Activated naive CD4-positive, alpha-beta T cell treated with anti-CD3 and anti-CD28 coated beads, Interleukin-2, amount 50 U/mL, for 72 hours (primary cell): ENCODE measurements at places on chromosomes 1 and 21. TPM values are rescaled to one million over a fixed set of nuclear protein-coding genes. Genes with fewer than 3 reads are reported as not detected.

GRCh38 chr1:229907884-229908638, 159.0 kb upstream of the GALNT2 start:
- DNase-seq: no peak

DNA sequence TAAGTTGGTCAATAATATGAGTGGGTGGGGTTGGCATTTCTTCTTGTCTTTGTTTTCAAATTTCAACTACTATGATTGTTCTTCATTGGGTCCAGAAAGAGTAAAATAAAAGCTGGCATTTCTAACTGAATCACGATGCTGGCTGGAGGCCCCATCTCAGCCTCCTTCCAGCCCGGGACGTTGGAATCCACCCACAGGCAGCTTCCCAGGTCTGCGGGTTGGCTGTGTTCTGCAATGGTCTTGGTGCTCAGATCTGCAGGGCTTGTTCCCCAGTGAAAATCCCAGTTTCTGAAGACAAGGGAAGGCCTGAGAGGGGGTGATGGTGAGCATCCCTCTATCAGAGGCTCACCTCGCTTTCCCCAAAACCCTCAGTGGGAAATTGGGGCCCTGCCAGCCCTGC, 54.7 kb upstream of the ARHGEF16 start:
- DNase-seq: no peak

DNA sequence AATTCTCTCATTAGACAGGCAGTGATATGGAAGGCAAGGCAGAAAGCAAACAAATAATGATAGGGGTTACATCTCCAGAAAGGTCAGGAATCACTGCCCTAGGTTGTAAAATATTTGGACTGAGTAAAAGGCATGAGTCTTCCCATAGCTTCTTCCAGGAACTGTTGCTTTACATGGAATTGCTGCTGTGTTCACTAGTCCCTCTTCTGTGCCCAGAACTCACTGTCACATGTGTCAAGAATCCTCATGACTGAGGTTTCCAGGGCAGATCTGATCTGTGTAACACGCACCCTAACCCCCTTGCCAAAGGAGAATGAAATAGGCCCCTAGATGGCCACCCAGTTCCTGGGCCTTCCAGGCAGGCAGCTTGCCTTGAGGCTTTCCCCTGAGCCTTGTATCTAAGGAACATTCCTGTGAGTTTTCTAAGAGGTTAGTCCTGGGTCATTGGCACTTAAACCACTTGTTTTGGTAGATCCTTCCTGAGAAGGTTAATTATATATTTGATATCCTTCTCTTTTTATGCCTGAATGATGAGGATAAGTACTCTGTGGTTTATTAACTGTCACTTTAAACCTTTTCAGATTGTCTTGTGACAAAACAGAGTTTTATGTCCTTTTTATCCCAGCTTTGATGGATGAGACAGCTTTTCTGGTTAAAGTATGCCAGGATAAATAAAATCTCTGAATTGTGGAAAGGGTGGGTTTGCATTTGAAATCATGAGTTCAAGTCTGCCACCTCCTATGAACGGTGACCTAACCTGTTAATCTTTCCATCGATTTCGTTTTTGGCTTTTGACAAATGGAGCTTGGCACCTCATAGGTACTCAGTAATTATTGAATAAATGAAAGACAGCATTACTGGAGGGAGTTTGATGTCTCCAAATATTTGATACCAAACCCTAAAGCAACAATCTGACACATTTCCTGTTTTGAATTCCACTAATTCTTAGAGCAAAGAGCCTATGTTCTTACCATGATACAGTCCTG, 163.3 kb downstream of the DHRS3 start:
- no peak for DNase-seq

- no peak for DNase-seq
Measured at GRCh38 chr1:228022571-228023293, 15.9 kb downstream of the WNT3A start.

GRCh38 chr1:247441606-247442005, 16.3 kb downstream of the OR2B11 start:
- no peak for DNase-seq

- DNase-seq: no peak
Measured at GRCh38 chr1:78370779-78371482, 119.8 kb upstream of the PTGFR start.

GRCh38 chr1:204493984-204494280, 673 bp downstream of the PIK3C2B start:
- DNase-seq: peak; percentile 71

- no peak for DNase-seq
Measured at GRCh38 chr1:225541383-225541782, 111.5 kb downstream of the ENAH start.

- no peak for DNase-seq
Measured at GRCh38 chr21:45579383-45580180, 37.3 kb upstream of the SLC19A1 start.

DNA sequence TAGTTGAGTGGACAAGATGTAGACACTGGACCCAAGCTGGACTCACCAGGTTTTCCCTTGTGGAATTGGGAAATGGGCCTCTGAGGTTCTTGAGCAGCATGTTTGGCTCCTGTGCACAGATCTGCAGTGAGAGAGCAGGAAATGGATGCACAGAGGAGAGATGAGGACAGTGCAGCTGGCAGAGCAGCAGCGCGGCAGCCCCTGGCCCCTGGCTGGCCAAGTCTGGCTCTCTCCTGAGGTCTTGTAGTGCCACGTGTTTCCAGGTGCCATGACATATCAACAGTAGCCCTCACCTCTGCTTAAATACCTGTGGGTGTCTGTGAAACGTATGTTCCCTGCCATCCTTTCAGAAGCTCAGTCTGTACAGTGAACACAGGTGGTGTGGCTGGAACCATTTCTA, 19.2 kb upstream of the BCL10 start:
- no peak for DNase-seq

DNA sequence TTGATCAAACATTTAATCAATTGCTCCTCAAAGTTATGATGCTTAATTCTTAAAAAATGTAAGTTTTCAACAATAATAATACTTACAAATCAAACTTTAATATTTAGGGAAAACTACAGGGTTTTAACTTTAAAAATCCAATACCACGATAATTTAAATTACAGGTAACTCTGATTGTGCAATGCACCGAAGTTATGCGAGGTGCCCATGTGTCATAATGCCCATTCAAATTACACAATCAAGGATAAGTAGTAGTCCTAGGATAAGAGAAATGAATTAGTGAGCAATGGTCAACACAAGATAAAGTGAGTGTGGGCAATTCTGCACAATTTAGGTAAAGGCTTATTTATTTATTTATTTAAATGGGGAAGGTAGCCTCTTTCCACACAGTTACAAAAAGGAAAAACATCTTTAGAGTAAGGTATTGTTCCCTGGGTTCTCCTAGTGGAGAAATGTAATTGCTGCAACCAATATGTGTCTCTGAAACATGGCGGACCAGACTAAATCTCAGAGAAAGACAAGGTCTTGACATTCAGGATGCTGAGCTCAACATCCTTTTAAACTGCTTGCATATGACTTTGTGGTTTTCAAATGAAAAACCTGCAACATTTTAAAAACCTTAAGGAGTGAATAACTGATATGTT, 164.2 kb downstream of the TTLL7 start:
- no peak for DNase-seq

- DNase-seq: no peak
Measured at GRCh38 chr1:234737967-234738314, 128.0 kb upstream of the IRF2BP2 start.

GRCh38 chr1:16243215-16243610, 6.2 kb upstream of the CPLANE2 start:
- no peak for DNase-seq

DNA sequence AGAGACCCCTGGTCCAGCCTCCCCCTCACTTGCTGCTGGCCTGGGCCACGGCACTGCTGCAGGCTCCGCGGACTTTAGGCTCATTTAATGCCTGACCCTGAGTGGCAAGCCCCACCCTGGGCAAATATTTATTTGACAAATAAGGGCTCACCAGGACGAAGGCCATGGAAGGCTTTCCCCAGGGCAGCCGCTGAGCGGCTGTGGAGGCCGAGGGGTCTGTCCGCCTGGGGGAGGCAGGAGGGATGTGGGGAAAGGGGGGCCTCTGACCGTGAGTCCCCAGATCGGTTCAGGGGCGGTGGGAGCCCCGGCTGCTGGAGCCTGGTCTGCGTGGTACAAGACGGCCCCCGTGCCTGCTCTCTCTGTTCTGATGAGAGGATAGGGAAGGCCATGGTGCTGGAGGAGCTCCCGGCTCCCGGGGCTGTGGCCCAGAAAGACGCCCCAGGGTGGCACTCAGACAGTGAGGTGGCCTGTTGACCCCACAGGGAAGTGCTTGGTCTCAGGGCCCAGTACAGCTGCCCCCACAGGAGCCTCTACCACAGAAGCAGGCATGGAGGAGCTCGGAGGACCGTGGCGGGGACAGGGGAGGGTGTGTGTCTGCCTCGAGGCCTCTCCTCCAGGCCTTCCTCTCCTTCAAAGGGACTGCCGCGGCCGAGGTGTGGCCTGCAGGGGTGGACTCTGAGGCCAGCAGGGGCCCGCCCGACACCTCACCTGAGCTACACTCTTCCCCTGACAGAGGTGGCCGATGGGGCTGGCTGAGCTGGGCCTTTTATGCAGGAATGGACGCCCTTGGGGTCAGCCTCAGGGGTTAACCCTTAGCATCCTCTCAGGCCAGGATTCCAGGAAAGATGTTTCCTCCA, 9.1 kb upstream of the C1orf159 start:
- DNase-seq: no peak

Gene SELENOF
- 144 TPM for total RNA-seq

Gene EPHB2
- total RNA-seq: not detected

GRCh38 chr1:166915042-166915441, 39.0 kb upstream of the TADA1 start:
- DNase-seq: no peak

GRCh38 chr1:59738152-59738551, 76.6 kb upstream of the HOOK1 start:
- DNase-seq: no peak

DNA sequence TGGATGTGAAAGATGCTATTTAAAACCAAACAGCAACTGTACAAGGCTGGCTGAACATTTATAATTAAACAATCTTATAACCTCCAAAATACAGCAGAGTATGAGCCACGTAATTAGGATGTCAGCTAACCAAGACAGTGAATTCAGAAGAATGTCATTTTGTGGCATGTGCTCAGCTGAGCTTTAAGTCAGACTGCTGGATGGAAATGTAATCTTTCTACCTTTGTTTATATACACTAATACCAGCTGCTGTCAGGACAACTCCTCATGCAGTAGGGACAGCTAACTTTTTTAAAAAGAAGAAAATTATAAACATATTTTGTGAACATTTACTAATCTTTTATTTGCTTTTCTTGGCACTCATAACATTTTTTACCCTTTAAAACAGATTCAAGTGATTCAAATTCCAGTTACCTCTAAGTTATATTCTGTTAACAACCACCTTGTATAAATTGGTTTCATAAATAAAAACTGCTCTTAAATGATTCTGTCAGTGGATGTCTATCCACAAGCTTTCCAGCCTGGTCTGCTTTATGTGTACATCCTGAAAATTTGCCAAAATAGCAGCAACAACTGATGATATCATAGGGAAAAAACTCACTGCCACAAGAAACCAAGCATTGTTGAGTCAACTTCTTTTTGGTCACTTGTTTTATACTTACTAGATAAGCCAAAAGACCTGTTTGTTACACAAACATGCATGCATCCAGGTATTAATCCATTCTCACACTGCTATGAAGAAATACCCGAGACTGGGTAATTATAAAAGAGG, 36.1 kb downstream of the DPH5 start:
- DNase-seq: no peak

DNA sequence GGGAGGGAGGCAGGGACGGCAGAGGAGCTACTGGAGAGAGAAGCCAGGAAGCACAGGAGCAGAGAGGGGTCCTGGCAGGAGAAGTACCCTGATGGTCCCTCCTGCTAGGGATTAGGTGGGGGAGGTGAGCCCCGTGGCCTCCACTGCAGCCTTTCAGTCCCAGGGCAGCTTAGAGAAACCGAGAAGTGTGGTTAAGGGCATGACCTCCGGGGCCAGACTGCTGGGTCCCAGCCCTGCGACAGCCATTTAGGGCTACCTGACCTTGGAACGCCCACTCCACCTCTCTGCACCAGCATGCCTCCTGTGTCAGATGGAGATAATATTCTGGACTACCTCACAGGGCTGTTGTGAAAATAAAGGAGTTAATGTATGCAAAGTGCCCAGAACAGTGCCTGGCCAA, 47.4 kb downstream of the KCNN3 start:
- DNase-seq: no peak

DNA sequence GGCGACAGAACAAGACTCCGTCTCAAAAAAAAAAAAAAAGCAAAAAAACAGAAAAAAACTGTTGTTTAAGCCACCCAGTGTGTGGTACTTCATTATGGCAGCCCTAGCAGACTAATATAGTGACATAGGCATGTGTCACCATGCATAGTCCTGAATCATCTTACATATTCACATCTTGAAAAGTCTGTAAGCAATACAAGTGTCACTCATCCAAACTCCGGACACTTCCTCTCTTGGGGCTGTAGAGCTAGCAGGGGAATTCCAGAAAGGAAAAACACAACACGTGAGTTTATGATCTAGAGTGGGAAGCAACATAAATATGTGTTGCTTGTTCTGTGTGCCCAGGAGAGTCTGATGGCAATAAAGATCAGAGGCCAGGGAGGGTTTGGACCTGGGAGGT, 81.6 kb upstream of the KCNE2 start:
- no peak for DNase-seq

Gene B3GALT2
- total RNA-seq: not detected

Gene CDK18
- total RNA-seq: 7.9 TPM

DNA sequence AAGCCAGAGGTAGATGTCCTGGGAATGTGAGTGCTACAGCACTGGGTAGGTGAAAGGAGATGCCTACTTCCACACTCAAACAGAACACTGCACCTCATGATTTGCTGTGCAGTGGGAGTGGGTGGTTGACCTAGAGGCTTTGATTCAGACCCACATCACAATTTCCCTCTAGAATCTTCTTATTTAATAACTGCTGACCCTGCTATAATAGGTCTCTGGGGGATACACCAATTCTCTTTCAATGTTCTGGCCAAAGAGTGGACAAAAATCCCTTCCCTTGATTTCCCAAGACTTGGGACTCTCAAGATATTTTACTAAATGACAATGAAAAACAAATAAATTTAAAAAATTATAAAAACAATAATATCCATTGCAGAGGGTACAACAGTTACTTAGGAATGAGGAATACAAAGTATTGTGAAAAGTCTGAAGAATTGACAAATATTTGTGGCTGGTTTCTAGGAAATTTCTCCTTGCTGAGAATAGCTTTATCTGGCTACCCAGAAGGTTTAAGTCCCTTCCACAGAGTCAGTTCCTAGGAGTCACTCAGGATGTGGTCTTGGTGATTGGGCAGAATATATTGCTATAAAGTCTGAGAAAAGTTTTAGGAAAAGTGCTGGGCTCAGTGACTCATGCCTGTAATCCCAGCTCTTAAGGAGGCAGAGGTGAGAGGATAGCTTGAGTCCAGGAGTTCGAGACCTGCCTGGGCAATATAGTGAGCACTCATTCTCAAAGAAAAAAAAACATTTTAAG, 2.4 kb upstream of the FCGR2A start:
- DNase-seq: no peak

Gene SYT14
- not detected for total RNA-seq

DNA sequence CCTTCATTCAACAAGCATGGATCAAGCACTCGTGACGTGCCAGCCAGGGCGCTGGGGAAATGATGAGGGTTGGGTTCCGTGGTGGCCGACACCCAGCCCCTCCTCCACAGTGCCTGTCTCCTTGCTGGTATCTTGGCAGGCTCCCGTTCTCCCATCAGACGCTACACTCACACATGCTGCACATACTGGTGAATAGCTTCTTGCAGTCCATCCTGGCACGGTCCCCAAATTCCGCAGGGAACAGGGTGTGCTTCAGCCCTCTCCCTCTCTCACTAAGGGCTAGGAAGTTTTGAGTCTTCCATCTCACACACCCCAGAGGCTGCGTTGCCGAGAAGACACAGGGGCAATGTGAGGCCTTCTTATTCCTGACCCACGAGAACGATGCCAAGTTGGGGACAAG, 10.1 kb upstream of the MEF2D start:
- DNase-seq: no peak

Gene POU2F1
- 32.0 TPM for total RNA-seq
